Large intestine (tissue), 12 donors: ENCODE measurements at places on chromosomes 7 and 10.

- no peak for DNase-seq
Observed at GRCh38 chr10:25555865-25556264, 378.2 kb upstream of the MYO3A start.

- no peak for DNase-seq
Observed at GRCh38 chr10:131730771-131731497, 169.9 kb upstream of the PPP2R2D start.

DNA sequence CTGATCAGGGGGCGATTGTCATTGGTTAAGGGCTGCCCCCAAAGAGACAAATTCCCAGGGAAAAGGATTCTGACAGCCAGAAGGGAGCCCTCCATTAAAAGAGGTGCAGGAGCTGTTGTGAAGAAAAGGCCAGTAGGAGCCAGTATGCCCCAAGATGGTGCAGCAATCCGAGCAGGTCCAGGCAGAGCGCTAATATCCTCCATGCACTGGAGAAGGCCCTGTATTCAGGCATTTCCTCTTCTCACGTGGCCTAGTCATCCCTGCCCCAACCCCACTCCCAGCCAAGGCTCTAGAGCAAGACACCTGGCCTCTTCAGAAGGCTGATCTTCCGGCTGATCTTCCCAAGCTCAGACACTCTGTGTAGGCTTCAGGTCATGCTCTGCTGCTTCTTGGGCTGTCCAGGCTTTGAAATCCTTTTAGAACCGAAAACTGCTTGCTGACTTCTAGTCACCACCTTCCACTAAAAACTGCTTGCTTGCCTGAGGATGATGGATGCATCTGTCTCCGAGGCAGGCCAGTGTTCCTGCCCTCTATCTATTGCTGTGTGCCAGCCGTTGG, 77.4 kb downstream of the CYP26A1 start:
- no peak for DNase-seq

- DNase-seq, result no peak
Observed at GRCh38 chr10:126634347-126634746, 36.1 kb downstream of the C10orf90 start.

- DNase-seq, result no peak
Observed at GRCh38 chr7:74029089-74029785, 1.3 kb downstream of the ELN start.

- no peak for DNase-seq
Observed at GRCh38 chr10:43264344-43264964, 2.4 kb downstream of the RASGEF1A start.

- DNase-seq, result no peak
Observed at GRCh38 chr7:29039821-29040578, 81.9 kb upstream of the TRIL start.

DNA sequence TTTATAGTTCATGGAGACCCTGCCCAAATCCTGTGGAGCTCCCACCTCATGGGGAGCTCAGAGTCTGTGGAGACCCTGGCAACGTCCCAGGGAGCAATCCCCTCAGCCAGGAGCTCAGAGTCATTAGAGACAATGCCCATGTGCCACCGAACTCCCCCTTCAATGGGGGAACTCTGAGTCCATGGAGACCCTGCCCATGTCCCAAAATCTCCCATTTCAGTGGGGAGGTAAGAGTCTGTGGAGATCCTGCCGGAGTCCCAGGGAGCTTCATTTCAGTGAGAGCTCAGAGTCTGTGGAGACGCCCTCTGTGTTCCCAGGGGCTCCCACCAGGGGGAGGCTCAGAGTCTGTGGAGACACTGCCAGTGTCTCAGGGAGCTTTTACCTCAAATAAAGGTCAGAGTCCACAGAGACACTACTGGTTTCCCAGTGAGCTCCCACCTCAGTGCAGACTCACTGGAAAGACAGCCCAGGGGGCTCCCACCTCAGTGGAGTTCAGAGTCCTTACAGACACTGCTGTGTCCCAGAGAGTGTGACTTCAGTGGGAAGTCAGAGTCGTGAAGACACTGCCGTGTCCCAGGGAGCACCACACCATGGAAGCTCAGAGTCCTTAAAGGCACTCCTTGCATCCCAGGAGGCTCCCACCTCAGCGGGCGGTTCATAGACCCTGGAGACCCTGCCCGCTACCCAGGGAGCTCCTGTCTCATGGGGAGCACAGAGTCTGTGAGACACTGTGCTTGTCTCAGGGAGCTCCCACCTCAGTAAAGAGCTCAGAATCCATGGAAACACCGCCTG, 5.0 kb downstream of the MYO1G start:
- DNase-seq, result peak; percentile 71

GRCh38 chr10:93080350-93081046, 6.8 kb downstream of the CYP26A1 start:
- no peak for DNase-seq

DNA sequence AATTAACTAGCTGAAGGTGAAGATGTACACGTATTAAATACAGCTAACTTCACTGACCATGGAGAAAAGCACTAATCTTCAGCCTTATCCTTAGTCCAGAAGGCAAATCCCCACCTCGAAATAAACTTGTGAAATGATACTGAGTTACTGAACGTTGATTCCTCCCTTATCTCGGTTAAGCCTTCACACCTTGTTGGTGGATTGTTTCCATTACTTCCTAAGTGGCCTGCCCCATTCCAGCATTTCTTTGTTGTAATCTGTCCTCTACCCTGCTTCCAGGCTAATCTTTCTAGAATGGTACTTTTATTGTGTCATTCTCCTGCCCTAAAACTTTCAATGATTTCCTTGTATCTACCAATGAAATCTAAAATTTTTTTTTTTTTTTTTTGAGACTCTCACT, 68.6 kb downstream of the BUB3 start:
- no peak for DNase-seq

DNA sequence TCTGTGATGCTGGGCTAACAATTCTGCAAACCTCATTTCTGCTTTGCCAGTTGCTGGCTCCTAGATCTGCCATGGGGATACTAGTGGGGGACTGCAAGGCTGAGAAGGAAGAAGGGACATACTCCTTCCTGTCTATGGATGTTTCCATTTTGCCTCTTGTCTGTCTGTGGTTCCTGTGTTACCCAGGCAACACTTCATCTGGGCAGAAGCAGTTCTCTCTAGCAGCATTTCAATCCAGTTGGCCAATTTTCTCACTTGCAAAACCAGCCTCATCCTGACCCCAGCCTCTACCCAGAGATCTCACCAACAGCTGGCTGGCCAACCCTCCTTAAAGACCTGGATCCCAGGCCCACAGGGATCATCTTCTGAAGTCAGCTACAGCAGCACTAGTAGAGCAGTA, 131.7 kb downstream of the DOCK4 start:
- no peak for DNase-seq

DNA sequence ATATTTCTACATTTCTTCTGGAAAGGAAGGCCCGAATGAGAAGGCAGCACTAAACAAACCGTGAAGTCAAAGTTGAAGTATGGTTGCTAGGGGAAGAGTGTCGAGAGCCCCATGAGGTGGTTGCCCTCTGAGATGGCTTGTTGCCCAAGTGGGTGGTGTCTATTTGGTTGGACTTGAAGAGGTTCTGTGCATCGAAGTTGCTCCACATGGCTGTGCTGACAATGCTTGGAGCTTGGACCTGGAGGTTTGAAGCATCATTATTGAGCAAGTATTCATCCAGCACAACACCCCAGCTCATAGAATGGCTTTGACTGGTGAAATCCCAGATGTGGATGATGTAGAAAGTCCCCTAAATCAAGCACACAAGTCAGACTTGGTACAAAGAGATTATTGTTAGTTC, 165.2 kb upstream of the CDCA7L start:
- DNase-seq, result no peak

DNA sequence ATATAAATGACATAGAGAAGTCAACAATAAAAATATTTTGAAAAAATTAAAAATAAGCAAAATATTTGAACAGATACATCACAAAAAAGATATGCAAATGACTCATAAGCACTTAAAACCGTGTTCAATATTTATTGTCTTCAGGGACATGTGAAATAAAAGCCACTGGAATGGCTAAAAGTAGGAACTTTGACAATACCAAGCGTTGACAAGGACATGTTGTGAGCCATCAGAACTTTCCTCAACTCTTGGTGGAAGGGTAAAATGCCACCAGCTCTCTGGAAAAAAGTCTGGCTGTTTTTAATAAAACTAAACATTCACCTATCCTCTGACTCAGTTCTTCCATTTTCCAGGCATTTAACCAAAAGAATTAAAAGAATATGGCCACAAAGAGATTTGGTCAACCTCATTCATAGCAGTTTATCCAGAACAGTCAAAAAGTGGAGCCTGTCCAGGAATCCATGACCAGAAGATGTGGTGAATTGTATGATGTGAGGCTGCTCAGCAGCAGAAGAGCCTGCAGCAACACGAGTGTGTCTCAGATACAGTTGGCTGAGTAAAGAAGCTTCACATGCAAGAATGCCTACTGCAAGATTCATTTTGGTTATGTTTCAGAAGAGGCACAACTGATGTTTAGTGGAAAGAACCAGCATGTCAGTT, 7.1 kb upstream of the KLF6 start:
- no peak for DNase-seq
